ENCODE measurements at places on chromosomes 7 and 10.

- DNase-seq = no peak
Measured at GRCh38 chr7:131538813-131539179, 17.6 kb downstream of the PODXL start.

DNA sequence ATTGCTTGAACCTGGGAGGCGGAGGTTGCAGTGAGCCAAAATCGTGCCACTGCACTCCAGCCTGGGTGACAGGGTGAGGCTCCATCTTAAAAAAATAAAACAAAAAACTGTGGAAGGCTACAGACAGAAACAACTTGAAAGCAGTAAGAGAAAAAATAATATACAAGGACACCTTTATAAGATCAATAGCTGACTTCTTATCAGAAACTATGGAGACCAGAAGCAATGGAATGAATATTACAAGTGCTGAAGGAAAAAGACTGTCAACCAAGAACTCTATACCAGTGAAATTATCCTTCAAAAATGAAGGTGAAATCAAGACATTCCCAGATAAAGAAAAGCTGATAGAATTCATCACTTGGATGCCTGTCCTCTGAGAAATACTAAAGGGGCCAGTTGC lies 49.0 kb downstream of the RBAK start:
- no peak for DNase-seq

DNA sequence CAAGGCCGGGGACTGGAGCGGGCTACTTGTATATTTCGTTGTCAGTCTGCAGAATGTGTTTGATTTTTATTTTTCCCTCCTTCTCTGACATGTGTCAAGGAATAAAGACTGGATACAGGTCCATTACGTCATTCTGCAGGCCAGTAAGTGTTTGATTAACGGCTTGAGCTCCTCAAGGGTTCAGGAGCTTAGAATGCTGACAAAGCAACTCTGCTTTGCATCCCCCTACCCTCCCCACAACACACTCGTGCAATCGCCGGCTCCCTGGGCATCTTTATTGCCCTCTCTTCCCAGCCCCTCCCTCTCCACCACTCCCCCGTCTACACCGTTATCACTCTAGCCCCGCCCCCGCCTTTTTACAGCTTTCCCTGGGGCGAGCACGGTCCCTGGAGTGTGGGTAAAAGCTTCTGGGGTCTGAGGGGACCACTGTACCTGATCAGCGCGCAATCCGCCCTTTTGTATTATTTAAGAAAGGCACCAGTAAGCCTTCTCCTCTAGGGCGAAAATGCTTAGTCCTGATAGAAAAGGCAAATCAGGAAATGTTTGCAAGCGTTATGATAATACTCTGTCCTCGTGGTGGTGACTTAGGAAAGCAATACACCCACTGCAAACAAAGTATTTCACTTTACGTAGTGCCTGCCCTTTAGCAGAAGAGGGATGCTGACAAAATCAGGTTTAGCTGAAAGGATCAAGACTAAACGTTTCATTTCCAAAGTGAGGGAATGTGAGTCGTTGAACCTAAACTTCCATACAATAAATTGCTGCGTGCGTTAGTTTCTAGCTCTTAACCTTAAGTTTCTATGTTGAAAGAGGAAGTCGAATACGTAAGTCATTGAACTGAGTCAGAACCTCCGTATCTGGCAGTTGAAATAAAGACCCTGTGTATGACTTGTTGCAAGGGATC lies 1.4 kb upstream of the CREB5 start:
- DNase-seq = peak; percentile 24

DNA sequence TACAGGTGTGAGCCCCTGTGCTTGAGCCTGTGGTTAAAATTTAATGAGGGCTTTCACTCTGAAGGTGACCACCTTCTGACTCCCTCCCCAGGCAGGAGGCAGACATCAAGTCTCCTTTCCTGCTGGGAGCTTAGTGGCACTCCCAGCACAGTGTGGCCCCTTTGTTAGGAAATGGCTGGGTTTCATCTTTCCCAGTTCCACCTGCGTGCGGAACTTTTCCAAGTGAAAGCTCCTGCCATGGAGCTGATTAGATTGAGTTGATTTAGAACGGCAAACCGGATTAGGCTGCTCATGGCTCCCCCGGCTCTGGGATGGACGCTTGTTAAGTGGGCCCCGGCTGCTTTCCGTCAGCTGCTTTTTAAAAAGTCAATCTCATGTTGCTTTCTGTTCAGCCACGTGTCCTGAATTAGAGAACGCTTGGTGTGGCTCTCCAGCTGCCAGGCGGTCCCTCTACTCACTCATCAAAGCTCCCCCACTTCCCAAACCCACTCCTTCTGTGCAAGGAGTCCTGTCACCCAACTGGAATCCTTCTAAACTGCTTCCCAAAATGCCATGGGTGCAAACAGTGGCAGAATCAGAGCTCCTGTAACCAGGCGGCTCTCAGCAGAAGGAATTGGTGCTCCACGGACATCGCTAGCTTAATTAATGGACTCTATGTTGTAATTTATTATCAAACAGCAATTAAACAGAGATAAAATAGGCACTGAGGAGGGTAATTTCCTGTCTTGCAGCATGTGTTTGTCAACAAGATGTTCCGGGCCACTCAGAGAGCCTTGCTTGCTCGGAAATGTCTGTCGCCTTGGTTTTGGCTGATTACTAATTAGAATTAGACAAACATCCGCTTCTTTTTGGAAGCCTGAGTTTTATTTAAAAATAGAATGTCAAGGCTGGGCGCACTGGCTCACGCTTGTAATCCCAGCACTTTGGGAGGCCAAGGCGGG lies 551.2 kb downstream of the GALNT17 start:
- no peak for DNase-seq

DNA sequence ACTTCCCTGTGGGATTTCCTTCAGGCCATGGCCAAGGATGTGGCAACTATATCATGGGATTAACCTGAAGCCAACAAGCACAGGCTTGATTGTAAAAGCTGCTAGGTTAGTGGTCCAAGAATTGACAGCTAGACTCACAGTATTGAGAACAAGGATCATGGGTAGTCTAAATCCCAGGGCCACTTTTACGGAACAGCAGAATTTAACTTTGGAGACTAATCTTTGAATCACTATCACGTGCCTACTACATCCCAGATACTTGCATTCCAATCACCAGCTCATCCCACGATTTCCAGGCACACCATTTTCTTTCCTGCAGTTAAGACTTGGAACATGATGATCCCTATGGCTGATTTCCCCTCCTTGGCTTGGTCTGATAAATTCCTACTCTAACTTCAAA lies 65.6 kb upstream of the ADO start:
- no peak for DNase-seq

- DNase-seq = no peak
Measured at GRCh38 chr7:13702251-13702650, 287.2 kb downstream of the ETV1 start.

GRCh38 chr7:30348083-30348560 lies 63.7 kb downstream of the ZNRF2 start:
- DNase-seq = no peak

DNA sequence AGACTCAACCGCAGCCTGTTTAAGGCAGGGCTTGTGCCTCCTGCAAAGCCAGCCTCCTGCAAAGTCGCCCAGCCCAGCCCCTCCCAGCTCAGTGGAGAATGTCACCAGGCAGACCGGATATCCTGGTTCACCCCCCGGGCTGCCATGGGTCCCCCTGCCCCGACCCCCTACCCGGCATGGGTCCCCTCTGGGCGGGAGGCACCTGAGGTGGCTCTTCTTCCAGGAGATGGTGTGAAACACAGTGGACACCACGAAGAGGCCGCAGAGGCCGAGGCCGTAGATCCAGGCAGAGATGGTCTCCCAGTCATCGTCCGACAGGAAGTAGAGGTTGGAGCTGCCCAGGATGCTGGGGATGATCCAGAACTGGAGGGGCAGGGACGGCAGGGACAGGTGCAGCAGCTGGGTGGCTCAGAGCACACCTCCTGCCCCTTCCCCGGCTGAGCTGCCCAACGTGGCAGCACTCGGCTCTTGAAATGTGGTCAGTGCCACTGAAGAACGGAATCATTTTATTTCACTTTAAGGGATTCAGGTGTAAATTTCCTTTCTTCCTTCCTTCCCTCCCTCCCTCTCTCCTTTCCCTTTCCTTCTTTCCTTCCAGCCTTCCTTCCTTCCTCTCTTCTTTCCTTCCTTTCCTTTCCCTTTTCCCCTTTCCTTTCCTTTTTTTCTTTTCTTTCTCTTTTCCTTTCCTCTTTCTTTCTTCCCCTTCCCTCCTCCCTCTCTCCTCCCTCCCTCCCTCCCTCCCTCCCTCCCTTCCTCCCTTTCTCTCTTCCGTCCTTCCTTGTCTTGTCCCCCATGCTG lies 36.7 kb upstream of the RADIL start:
- no peak for DNase-seq
